T-helper 2 cell (primary cell): ENCODE measurements at places on chromosomes 3 and 15.
A peak's percentile ranks its signal among the peaks of the same experiment; 100 is the strongest.

DNA sequence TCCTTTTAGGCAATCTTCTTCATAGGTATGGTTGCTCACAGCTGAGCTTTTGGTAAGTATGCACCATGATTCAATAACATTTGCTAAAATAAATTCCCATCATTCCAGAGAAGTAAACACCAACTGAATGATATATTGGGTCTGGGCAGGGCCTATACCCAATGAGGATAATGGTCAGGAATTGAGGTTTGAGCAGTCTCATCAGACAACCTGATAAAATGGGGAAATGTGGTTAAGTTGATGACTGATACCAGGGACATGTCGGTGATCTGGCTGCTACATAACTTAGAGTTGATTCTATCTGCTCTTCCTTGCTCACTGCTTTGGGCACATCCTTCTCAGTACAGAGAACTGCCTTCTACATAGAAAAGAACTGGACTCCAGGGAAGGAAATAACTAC is 92.9 kb downstream of the GPR156 start:
- no peak for DNase-seq

GRCh38 chr15:35181538-35181937 is 96.4 kb upstream of the NANOGP8 start:
- no peak for DNase-seq

DNA sequence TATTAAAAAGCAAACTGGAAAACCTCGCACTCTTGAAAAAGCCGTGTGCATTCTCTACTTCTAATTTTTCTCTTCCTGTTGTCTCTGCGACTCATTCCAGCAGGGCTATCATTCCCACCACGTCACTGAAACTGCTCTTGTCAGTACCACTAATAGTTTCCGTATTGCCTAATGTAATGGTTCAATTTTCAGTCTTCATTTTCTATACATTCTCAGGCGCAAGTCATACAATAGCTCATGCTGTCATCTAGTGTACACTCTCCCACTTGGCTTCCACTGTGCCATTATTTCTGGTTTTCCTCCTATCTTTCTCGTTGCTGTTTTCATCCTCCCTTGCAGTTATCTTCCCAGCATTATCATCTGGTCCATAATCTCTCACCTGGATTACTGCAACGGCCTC is 160.2 kb downstream of the SPATA16 start:
- DNase-seq, result no peak

DNA sequence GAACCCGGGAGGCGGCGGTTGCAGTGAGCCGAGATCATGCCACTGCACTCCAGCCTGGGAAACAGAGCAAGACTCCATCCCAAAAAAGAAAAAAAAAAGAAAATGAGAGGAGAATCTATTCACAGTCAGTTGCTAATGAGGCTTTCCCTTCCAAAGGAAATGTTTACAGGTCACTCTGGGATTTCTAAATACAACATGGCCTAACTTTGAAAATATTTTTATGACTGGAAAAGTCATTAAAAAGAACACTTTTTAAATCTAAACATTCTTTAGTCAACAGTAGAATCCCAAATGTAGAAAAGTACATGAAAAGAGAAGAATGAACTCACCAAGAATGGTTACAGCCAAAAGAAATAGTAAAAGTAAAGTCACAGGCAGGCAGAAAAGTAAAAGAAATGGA is 78.6 kb downstream of the PLD1 start:
- no peak for DNase-seq

- no peak for DNase-seq
Measured at GRCh38 chr3:147418808-147419701, 9.9 kb downstream of the ZIC1 start.

GRCh38 chr3:99755831-99756230 is 61.8 kb upstream of the CMSS1 start:
- DNase-seq, result no peak

DNA sequence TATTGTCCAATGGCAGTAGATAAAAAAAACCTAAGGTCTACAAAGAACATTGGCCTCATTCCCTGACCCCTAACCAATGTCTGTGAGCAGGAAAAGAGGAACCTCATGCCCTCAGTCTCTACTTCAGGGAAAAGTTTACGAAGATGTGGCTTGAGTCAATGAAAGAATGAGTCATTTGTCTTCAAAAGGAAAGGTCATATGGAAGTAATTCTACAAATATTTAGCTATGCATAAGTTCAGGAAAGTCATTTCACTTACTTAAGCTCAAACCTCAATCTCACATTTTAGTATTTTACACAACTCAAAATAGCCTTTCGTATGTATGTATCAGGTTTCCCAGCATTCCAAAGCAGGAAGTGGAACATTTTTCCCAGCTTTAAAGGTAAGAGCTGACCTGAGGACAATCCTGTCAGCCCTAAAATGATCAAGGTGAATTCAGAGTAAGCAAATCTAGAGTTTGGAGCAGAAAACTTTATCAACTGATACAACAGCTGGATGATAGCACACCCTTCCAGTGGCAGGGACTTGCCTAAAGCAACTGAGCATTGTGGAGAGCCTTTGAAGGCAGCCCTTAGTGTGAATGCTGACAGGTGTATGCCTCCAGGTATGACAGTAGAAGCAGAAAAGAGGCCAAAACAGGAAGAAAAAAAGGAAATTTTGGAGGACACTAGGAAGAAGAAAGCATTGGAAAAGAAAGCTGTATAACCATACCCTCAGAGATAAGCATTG is 53.9 kb upstream of the ACKR4 start:
- DNase-seq, result no peak

- no peak for DNase-seq
Measured at GRCh38 chr3:16363636-16364035, 98.6 kb downstream of the OXNAD1 start.

- DNase-seq, result no peak
Measured at GRCh38 chr15:37933666-37934065, 774 bp upstream of the TMCO5A start.

GRCh38 chr3:107367353-107367752 is 9.9 kb upstream of the CCDC54 start:
- DNase-seq, result no peak

- no peak for DNase-seq
Measured at GRCh38 chr3:13507570-13508339, 27.6 kb downstream of the HDAC11 start.

DNA sequence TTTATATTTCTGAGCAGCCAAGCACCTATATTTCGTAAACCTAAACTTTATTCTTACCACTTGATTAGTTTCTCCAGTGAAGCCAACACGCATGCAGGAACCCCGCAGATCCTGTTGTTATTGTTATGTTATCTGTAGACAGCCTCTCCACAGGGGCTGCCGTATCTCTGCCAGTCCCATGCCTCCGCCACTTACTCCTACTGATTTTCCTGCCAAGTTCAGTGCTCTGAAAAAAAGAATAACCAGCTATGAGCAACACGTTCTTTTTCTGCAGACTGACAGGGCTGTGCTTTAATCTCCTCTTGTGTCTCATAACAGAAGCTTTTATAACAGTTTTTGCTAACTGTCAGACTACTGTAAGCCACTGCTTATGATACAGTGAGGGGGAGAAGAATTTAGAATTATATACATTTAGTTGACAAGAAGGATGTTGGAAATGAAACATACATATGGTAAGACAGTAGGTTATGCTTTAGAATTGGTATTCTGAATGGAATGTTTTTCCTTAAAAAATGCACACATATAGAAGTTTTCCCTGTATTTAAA is 347.4 kb downstream of the SI start:
- no peak for DNase-seq

DNA sequence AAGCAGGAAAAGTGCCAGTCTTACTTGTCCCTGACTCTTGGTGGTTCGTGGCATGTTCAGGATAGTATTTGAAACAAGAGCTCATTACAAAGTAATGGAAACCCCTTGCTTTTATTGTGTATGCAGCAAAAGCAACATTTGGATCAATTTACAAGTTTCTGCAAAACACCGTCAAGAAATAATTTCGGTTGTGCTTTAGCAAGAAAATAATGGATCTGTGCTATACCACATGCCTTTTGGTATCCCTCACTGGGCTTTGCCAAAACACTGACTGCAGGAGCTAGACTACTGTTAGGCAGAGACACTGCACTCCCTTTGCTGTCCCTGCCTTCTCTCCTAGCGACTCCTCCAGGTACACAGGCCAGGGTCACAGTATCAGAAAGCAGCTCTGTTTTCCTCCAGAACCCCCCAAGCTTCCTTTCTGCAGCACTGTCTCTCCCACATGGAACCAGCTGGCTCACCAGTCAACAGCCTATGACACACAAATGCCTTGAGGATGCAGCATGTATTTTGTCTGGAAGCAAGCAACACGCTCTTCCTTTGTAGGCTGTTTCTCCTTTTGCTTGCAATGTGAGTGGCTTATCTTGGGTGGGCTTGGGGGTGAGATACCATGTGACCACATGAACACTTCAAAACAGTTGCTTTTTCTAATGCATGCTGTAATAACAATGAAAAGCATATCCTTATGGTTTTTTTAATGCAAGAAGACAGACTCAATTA is 111.4 kb downstream of the PGPEP1L start:
- no peak for DNase-seq

- no peak for DNase-seq
Measured at GRCh38 chr3:159899166-159899565, 89.5 kb upstream of the IL12A start.

- DNase-seq, result no peak
Measured at GRCh38 chr15:76341366-76342057, 4.9 kb downstream of the ISL2 start.

- DNase-seq, result no peak
Measured at GRCh38 chr3:23496165-23496564, 293.0 kb downstream of the UBE2E2 start.

GRCh38 chr15:100043068-100043641 is 298.6 kb downstream of the ADAMTS17 start:
- no peak for DNase-seq

DNA sequence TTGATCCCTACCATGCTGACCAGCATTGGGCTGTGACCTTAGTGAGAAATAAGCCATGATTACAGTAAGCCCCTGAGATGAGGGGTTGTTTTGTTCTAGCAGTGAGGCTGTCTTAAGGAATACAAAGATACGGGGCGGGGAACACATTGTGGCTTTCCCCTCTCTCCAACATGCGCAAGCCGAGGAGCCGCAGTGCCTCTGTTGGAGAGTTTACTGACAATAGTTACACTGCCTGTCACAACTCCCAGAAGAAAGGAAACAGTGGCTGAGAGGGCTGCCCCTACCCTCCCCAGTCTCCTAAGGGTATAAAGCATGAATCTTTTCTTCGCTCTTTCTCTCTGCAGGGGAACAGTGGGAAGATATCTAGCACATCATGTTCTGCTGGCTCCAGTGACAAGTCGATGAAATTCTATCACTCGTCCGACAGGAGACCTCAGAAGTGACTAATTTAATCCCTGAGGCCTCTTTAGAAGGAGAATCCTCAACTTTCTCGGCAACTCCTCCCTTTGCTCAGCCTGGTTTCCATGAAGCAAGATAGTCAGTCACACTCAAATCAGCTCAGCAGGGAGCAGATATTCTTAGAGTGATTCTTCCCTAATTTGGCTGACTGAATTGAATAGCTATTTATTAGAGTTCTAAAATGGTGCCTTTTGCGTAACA is 409.0 kb upstream of the PROK2 start:
- no peak for DNase-seq

DNA sequence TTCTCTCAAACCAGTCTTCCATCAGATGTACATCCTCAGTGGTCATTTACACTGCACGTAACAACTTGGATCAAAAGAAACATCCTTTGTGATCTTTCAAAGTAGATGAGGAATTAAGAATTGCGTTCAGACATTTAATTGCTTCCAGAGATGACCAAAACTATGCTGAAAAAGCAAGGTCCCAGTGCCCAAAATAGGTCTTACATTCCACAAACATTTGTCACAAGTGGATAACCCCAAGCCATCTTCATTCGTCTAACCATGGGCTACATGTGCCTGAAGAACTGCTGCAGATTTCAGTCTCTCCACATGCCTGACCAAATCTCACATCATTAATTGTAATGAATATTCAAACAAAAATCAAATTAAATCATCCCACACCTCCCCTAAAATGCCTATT is 273.6 kb downstream of the SHOX2 start:
- DNase-seq, result no peak

- DNase-seq, result no peak
Measured at GRCh38 chr3:28841441-28841840, 439.4 kb upstream of the RBMS3 start.

- DNase-seq, result peak; percentile 42
Measured at GRCh38 chr3:38649500-38650247, at the start of gene SCN5A. Gene SCN5A, minus strand, starts transcription at chr3:38649687. Its CDS starts 16,380 bp downstream, at chr3:38633307.

DNA sequence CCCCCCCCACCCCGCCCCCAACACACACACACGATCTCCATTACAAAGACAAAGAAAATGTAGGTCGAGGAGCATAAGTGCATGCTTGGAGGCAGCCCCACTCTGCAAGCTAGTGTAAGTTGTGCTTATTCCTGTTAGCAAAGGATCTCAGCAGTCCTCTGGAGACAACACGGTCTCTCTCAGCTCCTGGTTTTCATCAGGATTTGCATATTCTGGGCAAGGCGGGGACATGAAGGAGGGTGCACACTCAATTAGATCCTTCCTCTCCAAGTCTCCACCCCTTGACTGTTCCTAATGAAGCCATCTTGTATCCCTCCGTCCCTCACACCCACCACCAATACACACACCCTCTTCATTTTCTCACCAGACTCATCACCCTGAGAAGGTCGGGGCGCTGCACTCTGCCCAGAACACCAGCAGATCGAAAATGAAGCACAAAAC is 63.8 kb downstream of the MRPL46 start:
- DNase-seq, result no peak

GRCh38 chr15:23438816-23439466 is 8.1 kb downstream of the GOLGA6L2 start:
- no peak for DNase-seq

DNA sequence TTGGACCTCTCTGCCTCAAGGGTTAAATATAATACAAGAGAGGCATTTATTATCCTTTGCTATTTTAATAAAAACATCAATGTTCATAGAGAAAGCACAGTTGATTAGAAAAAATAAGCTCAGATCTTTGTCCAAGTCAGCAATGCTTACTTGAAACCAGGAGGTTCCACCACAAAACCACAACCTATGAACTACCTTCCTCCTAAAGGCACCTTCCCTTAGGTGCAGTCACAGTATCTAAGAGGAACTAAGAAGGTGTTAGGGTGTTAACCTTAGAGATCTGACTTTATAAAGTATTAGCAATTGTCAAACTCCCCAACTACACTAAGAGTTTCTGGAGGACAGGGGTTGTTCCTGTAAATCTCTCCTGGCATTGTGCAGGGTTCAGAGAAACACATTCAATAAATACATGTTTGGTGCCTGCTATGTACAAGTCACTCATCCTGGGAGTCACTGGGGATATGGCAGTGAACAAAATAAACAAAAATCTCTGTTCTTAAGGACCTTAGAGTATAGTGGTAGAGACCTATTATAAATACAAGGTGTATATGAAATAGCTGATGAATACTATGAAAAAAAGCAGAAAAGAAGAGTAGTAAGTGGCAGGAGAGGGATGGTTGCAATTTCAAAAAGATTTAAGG is 208.6 kb downstream of the NFKBIZ start:
- DNase-seq, result no peak

DNA sequence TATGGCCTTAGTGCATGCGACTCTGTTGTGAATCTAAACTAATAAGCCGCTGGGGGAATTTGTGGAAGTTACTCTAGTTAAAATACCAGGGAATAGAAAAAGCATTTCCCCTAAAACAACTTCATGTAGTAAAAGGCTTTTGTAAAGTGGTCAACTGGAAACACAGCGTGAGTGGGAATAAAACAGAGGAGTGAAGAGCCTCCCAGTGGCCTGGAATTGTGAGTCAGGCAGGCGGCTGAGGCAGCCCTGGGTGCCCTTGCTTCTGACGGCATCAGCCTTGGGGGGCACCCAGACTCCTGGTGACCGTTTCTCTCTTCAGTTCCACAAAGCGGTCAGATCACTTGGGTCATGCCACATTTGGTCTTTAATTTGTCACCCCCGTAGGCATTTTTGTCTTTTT is 108.4 kb downstream of the GHSR start:
- no peak for DNase-seq
